Heart right ventricle (tissue), 16 donors: ENCODE measurements at places on chromosomes 13 and 19.

DNA sequence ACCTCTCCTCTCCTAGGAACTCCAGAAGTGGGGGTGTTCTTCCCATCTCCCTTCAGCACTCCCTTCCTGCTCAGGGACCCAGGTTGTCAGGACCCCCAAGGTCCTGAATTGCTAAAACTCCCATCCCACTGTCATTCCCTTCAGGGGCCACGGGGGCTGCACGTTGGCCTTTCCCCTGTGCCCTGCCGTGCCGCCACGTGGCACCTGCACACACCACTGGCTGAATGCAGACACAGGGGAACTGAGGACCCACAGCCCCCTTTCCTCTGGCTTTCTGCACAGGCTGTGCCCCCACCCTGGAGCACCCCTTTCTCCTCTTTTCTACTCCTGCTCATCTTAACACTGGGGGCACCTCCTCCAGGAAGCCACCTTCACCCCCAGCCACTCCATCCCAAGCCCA, 9.0 kb downstream of the SHANK1 start:
- DNase-seq: no peak

GRCh38 chr13:90055121-90055520, 1292.4 kb upstream of the MIR17HG start:
- no peak for DNase-seq

GRCh38 chr19:2509096-2509495, 33.2 kb downstream of the GADD45B start:
- DNase-seq: no peak

DNA sequence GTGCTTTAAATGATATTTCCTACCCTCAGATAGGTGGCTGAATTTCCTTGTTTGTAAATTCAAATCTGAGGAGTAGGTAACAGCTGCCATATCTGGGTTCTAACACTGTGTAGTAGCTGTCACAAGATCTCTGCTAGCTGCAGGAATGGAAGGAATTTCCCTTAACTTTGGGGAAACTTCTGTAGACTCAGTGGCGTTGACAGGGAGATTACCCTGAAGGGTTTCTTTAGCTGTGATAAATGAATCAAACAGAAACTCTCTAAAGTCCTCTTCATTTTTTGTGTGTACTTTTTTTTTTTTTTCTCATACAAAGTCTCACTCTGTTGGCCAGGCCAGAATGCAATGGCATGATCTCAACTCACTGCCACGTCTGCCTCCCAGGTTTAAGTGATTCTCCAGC, 5.3 kb upstream of the EPSTI1 start:
- DNase-seq: no peak

- DNase-seq: peak; percentile 95
These were observed 2.6 kb upstream of the PRKCG start for GRCh38 chr19:53879140-53880081.

DNA sequence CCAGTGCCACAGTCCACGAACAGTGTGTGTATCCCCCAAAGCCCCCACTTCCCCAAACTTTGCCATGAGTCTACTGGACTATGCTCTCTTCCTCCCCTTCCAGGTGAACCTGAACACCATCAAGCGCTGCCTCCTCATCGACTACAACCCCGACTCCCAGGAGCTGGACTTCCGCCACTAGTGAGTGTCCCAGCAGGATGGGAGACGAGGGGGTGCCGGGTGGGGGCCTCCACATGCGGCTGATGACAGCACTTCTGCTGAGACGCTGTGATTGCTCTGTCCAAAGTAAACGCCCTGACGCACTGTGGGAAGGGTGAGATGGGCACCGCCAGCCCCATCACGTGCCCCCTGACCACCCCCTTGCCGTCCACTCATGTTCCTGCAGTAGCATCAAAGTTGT, 2.0 kb upstream of the P2RY11 start:
- no peak for DNase-seq

DNA sequence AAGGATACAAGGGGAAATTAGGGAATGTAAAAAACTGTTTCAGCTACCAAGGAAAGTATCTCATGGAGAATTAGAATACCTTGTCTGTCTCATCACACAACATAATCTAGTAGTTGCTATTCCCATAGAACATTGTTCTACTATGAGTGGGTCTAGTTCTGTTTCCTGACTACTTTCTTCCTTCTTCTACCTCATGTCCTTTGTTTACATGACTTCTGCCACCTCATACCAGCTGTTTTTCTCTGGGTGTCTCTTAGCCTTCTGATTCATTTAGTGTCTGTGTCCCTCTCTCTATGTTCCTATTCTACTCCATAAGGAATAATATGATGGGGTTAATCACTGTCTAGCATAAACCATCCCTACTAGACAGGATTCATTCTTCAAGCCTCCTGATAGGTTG, 887.3 kb downstream of the DIAPH3 start:
- no peak for DNase-seq

GRCh38 chr19:48644355-48644754, 1.6 kb downstream of the CA11 start:
- no peak for DNase-seq

DNA sequence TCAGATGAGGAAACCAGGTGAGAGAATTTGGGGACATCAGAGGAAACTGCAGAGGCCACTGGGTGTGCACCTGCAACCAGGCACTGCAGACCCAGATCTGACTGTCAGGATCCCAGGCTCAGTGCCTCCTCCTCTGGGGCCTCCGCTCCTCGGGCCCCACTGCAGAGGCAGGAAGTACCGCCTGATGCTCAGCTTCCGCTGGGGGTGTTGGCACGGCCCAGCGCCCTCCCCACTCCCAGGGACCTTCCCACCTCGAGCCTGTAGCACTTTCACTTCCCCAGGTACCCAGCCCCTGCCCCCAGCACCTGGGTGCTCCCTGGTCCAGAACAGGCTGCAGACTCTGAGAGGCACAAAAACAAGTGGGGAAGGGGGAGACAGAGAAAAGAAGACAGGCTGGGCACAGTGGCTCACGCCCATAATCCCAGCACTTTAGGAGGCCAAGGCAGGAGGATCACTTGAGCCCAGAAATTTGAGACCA, 1.4 kb upstream of the CD37 start:
- DNase-seq: no peak

GRCh38 chr13:48790199-48790598, 136.5 kb downstream of the CYSLTR2 start:
- DNase-seq: no peak

DNA sequence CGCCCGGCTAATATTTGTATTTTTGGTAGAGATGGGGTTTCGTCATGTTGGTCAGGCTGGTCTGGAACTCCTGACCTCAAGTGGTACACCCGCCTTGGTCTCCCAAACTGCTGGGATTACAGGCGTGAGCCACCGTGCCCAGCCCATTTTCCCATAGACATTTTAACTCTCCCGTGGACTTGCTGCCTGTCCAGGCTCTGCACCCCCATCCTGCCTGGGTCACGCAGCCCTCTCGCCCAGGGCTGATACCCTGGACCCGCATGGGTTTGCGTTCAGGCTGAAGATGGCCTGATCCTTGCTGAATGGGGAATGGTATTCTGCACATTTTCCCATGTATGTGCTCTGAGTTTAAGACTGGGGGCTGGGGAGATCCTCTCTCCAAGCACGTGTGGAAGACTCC, 46.0 kb upstream of the RANBP3 start:
- DNase-seq: no peak

GRCh38 chr13:28128926-28129325, 9.4 kb upstream of the PAN3 start:
- no peak for DNase-seq

GRCh38 chr13:102609696-102610095, 12.9 kb downstream of the TPP2 start:
- no peak for DNase-seq

- DNase-seq: no peak
These were observed 219.9 kb upstream of the IRS2 start for GRCh38 chr13:110006304-110006703.

DNA sequence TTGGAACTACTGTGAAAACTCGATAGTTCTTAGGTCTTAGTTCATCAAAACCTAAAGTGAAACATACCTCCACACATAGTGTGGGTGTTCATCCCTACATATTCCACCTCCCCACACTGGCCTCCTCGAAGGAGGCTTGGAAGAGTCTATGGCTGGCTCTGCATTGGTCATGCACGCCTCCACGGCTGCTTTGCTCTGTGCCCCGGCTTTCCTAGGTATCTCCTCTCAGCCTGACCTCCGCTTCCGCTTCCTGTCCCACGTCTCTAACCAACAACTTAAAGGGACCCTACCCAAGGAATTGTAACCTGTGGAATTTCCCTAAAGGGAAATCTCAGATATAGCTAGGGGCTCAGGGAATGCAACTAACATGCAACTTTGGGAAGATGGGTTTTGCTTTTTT, 79.7 kb upstream of the MBNL2 start:
- peak; percentile 20 for DNase-seq

GRCh38 chr19:38006361-38007045, 99.5 kb downstream of the SIPA1L3 start:
- DNase-seq: no peak

GRCh38 chr19:13252569-13253335, 102.5 kb downstream of the IER2 start:
- DNase-seq: no peak

- DNase-seq: no peak
These were observed 1.3 kb upstream of the ISYNA1 start for GRCh38 chr19:18439025-18439909.

- DNase-seq: no peak
These were observed 27.9 kb downstream of the DOT1L start for GRCh38 chr19:2191456-2192310.
